ENCODE measurements at places on chromosomes 2 and 18.

- no peak for DNase-seq
These were observed 184.8 kb upstream of the SOX11 start for GRCh38 chr2:5507367-5507766.

DNA sequence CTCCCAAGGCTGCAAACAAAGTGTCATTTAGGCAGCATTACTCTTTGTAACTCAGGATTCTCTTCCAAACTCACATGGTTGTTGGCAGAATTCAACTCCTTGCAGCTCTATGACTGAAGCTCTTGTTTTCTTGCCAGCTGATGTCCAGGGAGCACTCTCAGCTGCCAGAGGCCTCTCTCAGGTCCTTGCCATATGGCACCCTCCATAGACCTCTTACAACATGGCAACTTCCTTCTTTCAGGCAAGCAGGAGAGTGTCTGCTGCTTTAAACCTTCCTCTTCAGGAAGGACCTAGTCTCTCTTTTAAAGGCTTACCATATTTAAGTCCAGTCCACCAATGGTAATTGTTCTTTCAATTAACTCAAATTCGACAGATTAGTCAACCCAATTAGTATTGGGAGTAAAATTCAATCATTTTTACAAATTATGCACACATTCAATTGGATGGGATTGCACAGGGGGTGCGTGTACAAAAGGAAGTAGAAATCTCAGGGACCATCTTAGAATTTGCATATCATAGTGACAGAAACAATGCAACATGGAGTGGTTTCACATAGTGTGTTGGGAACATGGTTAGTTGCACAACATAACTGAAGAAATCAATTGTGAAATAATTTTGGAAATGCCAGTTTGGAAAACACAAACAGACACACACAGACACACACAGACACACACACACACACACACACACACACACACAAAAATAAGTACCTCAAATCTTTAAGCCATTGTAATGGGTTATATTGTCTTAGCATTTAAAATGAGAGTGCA lies 893.5 kb upstream of the ZEB2 start:
- no peak for DNase-seq

GRCh38 chr2:36352701-36353100 lies 2.9 kb upstream of the CRIM1 start:
- DNase-seq = no peak

GRCh38 chr2:7329465-7329864 lies 412.3 kb downstream of the RNF144A start:
- DNase-seq = no peak

GRCh38 chr18:58761241-58761969 lies 90.1 kb downstream of the MALT1 start:
- DNase-seq = no peak

DNA sequence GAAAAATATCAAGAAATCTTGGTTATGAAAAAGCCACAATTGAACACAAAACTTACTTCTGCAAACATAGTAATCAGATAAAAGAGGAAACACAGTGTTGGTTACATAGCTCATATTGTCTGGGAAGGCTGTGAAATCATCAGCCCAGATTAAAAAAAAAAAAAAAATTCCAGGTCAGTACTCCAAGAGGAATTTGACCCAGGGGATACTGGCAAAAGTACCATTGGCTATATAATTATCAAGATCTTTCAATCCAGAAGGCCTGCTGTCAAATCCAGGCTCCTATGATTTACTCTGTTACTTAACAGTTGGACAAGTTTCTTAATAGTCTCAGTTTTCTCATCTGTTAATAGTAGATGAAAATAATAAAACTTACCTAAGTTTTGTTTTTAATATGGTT lies 12.9 kb upstream of the IKZF2 start:
- no peak for DNase-seq

- DNase-seq = no peak
These were observed 10.7 kb upstream of the IAH1 start for GRCh38 chr2:9463698-9464034.

- no peak for DNase-seq
These were observed 556.7 kb upstream of the FSIP2 start for GRCh38 chr2:185181901-185182300.

GRCh38 chr2:84878896-84879583 lies 1.8 kb downstream of the TRABD2A start:
- no peak for DNase-seq

- no peak for DNase-seq
These were observed 66.6 kb upstream of the EPC2 start for GRCh38 chr2:148577845-148578492.

GRCh38 chr2:63225964-63226686 lies 175.5 kb downstream of the OTX1 start:
- no peak for DNase-seq

GRCh38 chr2:53424902-53425301 lies 342.7 kb upstream of the CHAC2 start:
- DNase-seq = no peak

DNA sequence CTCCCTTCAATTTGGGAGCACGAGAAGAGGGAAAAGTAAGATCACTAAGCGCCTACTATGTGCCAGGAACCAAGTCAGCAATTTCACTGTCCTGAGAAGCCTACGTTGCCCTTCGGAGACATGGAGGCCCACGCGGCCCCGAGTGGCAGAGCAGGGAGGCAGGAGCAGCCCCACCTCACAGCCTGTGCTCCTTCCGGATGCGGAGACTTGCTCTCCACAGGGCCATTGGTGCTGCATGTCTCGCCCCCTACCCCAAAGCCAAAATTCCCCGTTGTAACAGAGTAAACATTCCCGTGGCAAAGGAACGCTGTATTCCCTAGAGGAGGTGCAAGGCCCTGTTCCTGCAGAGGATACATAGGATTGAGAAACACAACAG lies 4.5 kb downstream of the SLC14A2 start:
- no peak for DNase-seq

GRCh38 chr2:213500881-213501280 lies 216.6 kb downstream of the SPAG16 start:
- no peak for DNase-seq

- no peak for DNase-seq
These were observed 148.8 kb downstream of the EPHA4 start for GRCh38 chr2:221423210-221423804.

GRCh38 chr2:105397953-105398335 lies 907 bp downstream of the FHL2 start:
- no peak for DNase-seq

DNA sequence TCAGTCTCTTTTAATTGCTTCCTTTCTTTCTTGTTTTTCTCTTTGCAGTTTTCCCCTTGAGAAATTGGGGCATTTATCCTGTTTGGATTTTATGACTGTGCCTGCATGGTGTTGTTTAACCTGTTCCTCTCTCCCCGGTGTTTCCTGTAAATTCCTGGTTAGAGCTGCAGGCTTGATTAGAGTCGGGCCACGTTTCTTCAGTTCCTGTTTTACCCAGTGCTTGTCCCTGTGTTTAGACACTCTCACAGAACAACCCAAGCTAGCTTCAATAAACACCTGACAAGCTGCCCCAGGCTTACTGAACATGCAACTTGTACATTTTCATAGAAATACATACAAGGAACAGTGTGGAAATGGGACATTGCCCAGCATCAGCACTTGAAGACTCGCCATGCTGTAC lies 53.9 kb downstream of the NGEF start:
- DNase-seq = no peak

DNA sequence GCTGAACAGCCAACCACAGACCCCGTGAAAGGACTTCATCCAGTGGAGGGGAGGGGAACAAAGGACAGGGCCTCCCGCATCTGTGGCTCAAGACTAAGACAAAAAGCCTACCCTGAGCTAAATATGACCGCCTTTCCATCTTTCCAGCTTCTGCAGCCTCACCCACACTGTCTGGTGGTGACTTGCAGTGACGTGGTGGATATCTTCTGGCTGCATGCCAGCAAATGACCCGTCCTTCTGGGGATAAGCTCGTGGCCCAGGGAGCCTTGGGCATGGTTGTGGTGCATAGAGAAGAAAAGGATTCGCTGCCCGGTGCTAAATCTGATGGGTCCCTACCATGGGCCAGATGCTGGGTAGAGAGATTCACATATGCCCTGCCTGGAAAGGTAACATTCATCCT lies 8.7 kb upstream of the NGEF start:
- DNase-seq = no peak

GRCh38 chr2:39094717-39095363 lies 26.0 kb downstream of the SOS1 start:
- DNase-seq = no peak

GRCh38 chr18:32968248-32968647 lies 195.4 kb upstream of the KLHL14 start:
- DNase-seq = no peak

GRCh38 chr2:31258351-31258750 lies 24.4 kb downstream of the EHD3 start:
- no peak for DNase-seq

Data from activated T-cell treated with anti-CD3 and anti-CD28 coated beads for 4 hours (primary cell).